ENCODE measurements at places on chromosomes 4 and X.
A peak's percentile ranks its signal among the peaks of the same experiment; 100 is the strongest.

- DNase-seq: peak; percentile 23
These were observed 76.6 kb downstream of the INTS12 start for GRCh38 chr4:105631818-105632400.

GRCh38 chr4:183478123-183478522, 26.7 kb upstream of the ING2 start:
- no peak for DNase-seq

GRCh38 chrX:118114971-118115370, 1.6 kb downstream of the KLHL13 start:
- no peak for DNase-seq

- DNase-seq: no peak
These were observed 35.4 kb upstream of the ENPP6 start for GRCh38 chr4:184253072-184253420.

- no peak for DNase-seq
These were observed 390.1 kb downstream of the ADAM29 start for GRCh38 chr4:175308236-175308635.

GRCh38 chr4:150722908-150723362, 141.0 kb downstream of the MAB21L2 start:
- no peak for DNase-seq

GRCh38 chr4:157271166-157271869, 50.8 kb downstream of the GRIA2 start:
- DNase-seq: no peak

DNA sequence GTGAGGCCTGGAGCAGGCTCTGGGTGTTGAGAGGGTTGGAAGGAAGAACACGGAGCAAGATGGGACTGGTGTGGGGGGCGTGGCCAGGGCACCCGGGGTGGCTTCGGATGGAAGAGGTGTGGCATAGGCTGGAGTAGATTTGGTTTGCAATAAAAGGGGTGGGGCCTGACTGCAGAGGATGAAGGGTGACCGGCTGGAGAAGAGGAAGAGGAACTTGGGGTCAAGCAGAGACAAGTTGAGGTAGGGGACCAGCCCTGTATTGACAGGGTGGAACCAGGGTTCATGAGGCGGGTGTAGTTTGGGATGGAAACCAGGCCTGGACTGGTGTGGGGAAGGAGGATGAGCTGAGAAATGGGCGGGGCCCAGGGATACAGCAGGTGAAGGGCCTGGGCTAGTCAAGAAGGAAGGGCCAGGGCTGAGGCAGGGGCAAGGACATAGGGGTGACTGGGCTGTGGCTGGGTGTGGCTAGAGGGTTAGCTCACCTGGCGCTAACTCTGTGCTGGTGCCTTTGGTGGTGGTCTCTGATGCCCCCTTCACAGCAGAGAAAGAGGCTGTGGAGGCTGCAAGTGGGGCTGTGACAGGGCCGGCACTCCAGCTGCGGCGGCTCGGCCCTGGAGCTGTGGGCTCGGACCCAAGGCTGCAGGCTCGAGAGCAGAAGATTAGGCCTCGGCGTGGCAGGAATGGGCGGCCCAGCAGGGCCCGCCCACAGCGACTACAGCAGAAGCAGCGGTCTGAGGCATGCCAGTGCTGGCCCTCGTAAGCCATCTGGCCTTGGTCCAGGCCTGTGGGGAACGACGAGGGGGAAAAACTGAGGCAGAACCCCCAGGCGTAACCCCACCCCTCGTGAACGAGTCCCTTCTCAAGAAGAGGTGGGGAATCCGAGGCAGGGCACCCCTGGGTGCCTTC, 5.0 kb downstream of the PLP2 start:
- DNase-seq: no peak

- no peak for DNase-seq
These were observed 18.4 kb downstream of the NOP14 start for GRCh38 chr4:2944586-2945526.

GRCh38 chr4:98603683-98604521, 54.5 kb downstream of the TSPAN5 start:
- no peak for DNase-seq

DNA sequence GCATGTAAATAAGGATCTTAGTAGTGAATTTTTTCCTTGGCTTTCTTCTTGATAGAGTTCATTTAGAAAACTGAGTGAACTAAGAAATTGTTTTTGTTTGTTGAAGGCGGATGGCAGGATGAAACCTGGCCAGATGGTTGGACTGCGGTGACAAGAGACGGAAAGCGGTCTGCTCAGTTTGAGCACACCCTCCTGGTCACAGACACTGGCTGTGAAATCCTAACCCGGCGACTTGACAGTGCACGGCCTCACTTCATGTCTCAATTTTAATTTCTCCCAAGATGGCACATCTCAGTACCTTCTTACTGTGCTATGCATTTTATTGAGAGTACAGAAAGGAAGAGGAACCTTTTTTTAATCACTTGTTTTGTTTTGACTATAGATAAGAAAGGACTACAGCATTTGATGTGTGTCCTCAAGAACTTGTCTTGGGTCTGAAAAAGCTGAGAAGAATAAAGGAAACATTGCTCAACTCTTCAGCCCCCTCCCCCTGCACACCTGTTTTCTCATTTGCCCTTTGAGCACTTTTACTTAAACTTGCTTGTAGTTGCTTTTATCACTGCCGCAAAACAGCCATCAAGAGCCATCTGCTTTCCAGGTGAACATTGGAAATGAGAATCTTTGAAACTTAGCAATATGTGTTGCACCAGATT, 27.4 kb downstream of the ADH5 start:
- no peak for DNase-seq

DNA sequence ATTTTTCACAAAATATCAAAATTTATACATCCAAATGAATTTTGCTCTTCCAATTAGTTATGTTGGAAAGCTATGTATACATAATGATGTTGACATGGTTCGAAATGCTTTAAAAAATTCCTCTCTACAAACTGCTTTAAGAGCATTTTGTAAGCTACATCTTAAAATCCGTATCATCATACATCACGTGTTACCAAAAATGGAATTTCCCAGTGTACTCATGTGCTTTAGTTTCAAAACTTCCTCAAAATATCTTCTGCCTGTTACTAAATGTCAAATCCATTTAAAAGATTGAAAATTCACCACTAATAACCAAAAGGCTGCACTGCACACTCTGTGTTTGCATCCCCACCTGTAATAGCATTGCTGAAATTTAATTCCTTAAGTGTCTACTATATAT, 87.9 kb downstream of the WDFY3 start:
- DNase-seq: no peak

DNA sequence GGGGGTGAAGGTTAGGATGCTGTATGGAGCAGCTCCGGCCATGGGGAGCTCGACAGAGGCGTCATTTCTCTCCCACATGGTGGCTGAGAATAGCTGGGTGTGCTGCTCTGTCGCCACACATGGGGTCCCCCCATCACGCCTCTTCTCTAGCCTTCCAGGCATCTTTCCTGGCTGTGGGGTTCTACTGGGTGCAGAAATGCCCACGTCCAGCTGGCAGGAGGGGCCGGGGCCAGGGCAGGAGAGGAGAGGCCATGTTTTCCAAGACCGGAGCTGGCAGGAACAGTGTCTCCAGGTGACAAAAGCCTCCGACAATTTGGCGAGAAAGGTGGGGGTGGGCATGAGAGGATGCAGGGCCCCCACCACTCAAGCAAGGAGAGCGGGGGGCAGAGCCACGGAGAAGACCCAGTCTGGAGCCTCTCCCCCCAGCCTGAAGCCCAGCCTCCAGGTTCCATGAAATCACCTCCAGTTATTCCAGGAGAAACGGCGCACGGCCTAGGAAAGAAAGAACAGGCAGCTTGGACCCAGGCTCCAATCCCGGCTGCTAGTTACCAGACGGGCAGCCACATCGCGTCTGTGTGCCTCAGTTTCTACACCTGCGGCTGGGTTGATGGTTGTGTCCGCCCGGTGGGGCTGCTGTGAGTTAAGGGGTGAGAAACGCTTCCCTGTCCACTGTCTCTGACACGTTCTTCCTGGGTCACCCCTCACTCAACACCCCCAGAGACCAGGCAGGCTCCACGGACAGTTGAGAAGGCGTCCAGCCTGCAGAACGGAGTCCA, 27.4 kb upstream of the SPON2 start:
- no peak for DNase-seq

- no peak for DNase-seq
These were observed 722.6 kb downstream of the ADGRL3 start for GRCh38 chr4:61922766-61923165.

DNA sequence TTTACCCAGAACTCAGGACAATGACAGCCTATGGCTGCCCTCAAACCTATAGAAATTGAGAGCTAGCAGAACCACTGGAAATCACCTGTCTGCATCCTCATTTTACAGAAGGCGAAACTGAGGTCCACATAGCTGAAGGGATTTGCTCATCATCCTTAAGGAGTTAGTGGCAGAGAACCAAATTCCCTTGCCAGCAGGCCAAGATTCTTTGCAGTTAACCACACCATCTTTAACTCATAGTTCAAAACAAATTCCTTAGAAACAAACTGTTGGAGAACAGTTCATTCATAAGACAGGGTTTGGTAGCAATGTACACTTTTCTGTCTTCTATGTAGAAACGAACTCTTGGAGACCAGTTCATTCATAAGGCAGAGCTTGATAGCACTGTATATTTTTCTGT, 37.9 kb upstream of the RAP2C start:
- DNase-seq: no peak
